ENCODE measurements at places on chromosomes 5 and 9. TPM values are rescaled to one million over a fixed set of nuclear protein-coding genes. Genes with fewer than 3 reads are reported as not detected.

Gene INSYN2B
- polyA plus RNA-seq: not detected

- no peaks in the 10 kb centered on the region for H3K27me3 ChIP-seq
- DNase-seq: no peak
- no peak overlapping the region for H3K27ac ChIP-seq
- no peak overlapping the region for H3K4me3 ChIP-seq
- H3K36me3 ChIP-seq: no peaks in the 10 kb centered on the region
Observed at GRCh38 chr5:113382731-113383130, 52.1 kb downstream of the TSSK1B start.

DNA sequence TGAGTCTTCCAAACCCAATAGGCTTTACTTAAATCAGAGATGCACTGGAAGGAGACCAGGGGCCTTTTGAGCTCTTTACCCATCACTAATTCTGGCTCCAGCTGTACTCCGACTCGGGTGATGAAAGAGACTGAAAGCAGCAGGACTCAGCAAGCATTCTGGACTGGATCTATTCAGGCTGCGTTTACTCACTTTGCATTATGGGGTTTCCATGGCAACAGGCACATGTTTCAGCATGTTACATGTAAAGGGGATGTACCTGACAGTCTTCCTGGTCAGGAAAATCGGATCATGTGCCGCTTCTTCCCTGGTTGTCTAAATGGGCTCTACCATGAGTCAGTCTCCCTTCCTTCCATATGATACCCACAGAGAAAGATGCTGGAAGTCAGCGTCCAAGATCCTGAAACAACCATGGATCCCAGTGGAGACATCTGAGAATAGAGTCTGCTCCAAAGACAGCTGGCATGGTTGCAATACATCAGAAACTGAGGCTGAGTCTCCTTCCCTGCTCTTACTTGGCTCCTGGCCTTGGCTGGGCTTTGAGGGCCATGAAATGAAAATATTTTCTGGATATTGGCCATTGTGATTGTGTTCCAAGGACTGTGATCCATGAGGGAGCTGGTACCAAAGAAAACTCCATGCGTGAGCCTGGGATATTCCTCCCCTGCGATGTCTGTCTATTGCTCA, 102.5 kb upstream of the TNC start:
- DNase-seq: no peak
- no peak overlapping the region for H3K27ac ChIP-seq
- no peaks in the 10 kb centered on the region for H3K36me3 ChIP-seq
- no peaks in the 10 kb centered on the region for H3K27me3 ChIP-seq

DNA sequence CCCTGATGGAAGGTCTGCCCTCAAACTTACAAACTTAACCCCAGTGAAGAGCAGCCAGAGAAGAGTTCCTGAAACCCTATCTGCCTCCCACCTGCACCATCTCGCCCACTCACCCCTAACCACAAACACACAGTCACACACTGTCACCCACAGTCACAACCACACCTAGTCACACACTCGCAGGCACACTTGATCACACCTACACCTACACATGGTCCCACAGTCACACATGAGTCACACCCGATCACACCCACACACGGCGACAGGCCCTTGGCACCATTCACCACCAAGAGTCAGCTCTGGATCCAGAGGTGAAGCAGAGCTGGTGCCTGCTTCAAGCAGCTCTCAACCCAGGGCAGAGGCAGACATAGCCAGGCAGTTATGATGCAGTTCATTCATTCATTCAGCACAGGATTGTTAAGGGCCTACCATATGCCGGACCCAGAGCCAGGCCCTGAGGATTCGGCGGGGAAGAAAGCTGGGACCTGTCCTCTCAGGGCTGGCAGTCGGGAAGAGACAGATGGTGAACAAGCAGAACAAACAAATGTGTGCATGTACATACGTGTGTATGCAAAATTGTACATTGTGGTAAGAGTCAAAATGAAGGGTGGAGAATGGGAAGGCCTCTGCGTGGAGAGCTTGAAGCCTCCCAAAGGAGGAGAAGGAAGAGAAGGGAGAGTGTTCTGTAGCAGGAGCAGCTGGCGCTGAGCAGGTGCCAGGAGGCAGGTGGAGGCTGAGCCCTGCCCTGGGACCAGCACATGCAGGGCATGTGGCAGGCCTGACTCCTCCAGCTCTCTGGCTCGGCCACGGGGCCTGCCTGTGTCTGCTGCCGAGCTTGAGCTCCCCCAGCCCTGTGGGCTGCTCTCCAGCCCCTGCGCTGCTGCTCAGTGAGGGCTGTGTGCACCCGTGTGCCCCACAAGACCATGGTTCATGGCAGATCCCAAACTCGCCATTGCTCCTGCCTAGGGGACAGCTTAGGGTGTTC, 6.4 kb downstream of the TSPAN17 start:
- peaks cover 7% of the 10 kb centered on the region for H3K4me1 ChIP-seq
- H3K27ac ChIP-seq: no peak overlapping the region
- no peak overlapping the region for H3K4me3 ChIP-seq
- DNase-seq: no peak
- no peaks in the 10 kb centered on the region for H3K27me3 ChIP-seq

DNA sequence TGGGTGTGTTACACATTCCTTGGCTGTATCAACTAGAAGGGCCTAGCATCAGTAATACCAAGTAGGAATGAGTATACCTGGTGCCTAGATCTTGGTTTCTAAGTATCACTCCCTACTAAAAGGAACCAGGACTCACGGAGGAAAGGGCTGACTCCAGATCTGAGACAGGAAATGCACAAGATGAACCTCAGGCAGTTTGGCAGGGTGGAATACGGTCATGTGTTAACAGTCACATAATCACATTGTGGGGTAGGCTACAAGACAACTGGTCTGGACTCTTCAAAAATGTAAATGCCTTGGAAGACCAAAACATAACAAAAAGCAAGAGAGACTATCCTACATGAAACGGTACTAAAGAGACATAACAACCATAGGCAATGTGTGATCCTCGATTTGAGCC, 158.8 kb downstream of the CRB2 start:
- H3K4me1 ChIP-seq: no peaks in the 10 kb centered on the region
- no peaks in the 10 kb centered on the region for H3K36me3 ChIP-seq
- no peak overlapping the region for H3K4me3 ChIP-seq
- no peak for DNase-seq

All from heart right ventricle (tissue), 16 donors.